ENCODE measurements at places on chromosomes 3 and 15.

- no peak for DNase-seq
Measured at GRCh38 chr3:54575618-54575960, 352.3 kb downstream of the LRTM1 start.

DNA sequence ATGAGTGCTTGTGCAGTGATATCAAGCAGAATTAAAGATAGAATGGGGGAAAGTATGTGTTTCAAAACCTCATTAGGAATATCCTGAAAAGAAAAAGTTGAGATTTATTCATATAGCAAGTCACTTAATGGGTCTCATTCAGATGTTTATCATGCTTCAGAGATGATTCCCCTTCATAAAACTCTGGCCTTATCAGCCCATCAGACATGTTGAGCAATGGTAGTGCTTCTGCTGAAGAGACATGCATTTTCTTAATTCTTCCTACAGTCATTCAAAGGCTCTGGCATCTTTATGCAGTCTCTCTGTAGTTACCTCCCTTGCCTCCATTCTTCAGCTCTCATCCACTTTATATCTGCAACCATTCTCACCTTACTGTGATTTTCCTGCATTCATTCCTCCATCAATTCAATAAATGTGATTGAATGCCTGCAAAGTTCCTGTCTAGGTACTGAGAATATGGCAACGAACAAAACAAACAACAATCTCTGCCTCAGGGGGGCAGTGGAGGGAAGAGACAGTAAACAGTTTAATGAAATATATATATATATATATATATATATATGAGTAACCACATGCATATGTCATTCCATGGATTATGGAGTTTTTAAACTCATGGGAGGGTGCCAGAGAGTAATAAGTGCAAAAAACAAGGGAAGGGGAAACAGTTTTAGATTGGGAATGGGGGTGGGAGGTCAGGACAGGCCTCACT lies 138.5 kb downstream of the NECTIN3 start:
- no peak for DNase-seq

GRCh38 chr3:148711981-148712666 lies 14.4 kb downstream of the AGTR1 start:
- no peak for DNase-seq

DNA sequence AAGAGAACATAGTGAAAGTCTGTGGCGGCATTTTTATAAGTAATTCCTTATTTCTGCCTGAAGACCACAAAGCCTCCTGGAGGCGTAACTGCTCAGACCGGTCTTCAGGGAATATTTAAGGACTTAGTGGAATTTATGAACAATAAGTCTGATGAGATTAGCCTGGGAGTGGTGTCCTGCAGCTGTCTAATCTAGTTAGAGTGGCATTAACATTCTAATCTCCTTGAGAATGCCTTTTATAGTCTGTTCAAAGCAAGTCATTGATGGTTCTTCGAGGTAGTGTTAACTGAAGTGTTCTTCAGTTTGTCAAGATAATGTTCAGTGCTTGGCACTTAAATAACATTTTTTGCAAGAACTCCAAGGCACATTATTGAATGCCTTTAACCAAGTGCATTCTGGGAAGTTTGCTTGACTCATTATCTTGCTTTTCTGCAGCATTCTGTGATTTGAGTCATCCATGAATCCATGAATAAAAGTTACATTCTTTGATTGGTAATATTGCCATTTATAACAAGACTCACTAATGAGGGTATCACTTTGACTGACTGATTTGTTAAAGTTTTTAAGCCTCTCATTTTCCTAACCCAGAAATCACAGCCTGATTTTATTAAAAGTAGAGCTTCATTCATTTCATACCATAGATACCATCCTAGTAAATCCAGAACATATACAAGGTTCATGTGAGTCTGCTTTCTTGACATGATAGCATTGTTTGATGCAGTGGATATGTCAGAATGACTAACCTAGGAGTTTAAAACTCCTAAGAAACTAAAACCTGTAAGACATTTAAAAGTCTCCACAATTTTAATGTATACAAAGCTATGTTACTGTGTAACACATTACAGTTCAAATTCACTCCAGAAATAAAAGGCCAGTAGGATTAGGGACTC lies 12.5 kb downstream of the RBM5 start:
- no peak for DNase-seq

- no peak for DNase-seq
Measured at GRCh38 chr3:112519424-112520001, 20.2 kb upstream of the BTLA start.

DNA sequence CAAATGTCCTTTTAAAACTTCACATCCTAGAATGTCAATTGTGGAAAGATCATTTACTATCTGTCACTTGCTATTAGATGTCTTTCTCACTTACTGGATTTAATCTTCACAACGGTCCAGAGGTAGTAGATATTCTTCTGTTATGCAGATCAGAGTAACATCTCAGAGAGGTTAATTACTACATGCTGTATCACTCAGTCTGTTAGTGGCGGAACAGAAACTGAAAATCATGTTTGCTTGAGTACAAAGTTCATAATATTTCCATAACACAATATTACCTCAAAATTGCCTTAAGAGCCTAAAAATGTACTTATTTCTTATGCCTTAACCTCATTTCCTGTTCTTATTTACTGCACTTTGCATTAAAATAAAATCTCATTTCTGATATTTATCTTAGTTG lies 28.6 kb upstream of the GPR149 start:
- no peak for DNase-seq

DNA sequence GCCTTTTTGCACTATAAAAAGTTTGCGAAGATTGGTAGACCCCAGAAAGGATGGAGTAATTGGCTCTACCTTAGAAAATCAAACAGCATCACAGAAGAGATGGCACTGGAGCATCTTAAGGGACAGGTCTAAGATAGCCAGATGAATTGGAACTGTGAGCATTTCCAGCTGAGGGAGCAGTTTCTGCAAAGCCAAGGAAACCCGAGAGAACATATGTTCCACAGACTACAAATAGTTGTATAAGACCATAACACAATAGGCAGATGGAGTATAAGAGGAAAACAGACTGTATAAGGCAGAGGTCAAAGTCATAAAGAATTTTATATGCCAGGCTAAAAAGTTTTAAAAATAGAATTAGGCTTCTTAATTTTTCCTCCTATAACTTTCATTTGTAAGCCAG lies 46.0 kb downstream of the TSC22D2 start:
- no peak for DNase-seq

DNA sequence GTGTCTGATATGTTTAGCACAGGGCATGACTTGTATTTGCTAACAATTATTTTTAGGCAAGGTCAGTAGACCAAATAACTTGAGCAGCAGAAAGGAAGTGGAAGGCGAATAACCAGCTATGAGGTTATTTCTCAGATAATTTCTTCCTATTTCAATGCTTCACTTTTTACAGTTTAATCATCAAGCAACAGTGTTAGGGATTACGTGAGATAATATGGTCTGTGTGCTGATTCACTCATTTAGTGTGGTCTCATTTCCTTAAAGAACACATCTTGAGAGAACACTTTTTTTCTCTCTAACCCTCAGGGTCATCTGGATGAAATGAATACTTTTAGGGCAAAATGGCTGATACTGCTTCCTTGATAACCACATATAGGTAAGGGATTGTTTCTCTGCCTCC lies 126.0 kb upstream of the CCNL1 start:
- no peak for DNase-seq

DNA sequence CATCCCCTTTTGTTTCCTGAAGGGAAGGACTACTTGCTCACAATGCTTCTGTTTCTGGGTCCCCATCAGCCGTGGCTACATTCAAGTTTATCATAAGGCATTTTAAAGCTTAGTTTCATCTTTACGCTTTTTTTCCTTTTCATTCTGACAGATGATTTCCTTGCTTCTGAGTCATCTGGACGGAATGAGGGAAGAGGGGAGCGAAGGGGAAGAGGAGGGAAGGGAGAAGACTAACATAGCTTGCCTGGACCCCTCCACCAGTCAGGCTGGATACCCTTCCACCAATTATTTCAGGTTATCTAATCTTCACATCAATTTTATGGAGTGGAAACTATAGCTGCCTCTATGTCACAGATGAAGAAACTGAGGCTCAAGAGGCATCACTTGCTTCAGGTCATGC lies 27.6 kb downstream of the FAM3D start:
- DNase-seq: no peak

All from cortex of kidney (tissue), 1 donor.